ENCODE measurements at places on chromosomes 3 and 15.

DNA sequence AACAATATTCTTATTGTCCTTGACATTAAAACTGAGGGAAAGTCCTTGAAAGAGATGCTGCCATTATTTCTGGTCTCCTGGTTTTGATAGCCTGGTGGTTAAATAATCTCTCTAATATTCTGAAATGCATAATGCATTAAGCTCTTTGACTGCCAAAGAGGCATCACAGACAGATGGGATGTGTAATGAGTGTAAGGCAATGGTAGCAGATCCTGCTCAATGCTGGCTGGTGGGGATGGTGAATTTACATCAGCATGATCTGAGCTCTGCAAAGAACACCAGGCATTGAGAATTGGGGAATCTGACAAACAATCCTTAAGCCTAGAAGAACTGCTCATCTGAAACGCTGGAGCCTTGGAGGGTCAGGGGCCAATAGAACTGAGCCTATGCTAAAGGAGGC lies 528.6 kb upstream of the LMCD1 start:
- H3K4me3 ChIP-seq = no peak overlapping the region
- H3K36me3 ChIP-seq = no peaks in the 10 kb centered on the region
- DNase-seq = no peak
- no peaks in the 10 kb centered on the region for H3K4me1 ChIP-seq

- no peaks in the 10 kb centered on the region for H3K4me1 ChIP-seq
- H3K27ac ChIP-seq = no peak overlapping the region
- no peaks in the 10 kb centered on the region for H3K27me3 ChIP-seq
- H3K36me3 ChIP-seq = no peaks in the 10 kb centered on the region
- H3K4me3 ChIP-seq = no peak overlapping the region
These were observed 1161.4 kb downstream of the IGSF11 start for GRCh38 chr3:117873249-117873600.

- no peak for DNase-seq
- H3K36me3 ChIP-seq = no peaks in the 10 kb centered on the region
- no peak overlapping the region for H3K4me3 ChIP-seq
- no peaks in the 10 kb centered on the region for H3K27me3 ChIP-seq
- H3K4me1 ChIP-seq = no peaks in the 10 kb centered on the region
These were observed 47.2 kb downstream of the TMEM212 start for GRCh38 chr3:171890398-171890797.

DNA sequence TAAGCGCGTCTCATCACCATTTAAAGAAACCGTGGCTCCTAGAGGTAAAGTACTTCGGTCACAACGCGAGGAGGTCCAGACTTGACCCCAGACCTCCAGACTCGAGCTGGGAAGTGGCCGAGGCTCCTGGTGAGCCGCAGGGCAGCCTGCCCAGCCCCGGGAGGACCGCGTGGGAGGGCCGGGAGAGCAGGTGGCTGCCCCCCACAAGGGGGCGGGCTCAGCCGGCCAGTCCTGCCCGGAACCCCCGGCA lies at the start of gene SLC27A2:
Gene SLC27A2 (plus strand): TSS at position 228 of the 250 bp plus-strand sequence. CDS start 232 bp downstream, outside the sequence.
- no peaks in the 10 kb centered on the region for H3K27me3 ChIP-seq
- H3K4me3 ChIP-seq = peak within 1 kb of the TSS; percentile 65
- no peaks in the 10 kb centered on the region for H3K36me3 ChIP-seq
- peak; percentile 84 for DNase-seq
- peaks cover 21% of the 10 kb centered on the region for H3K4me1 ChIP-seq
- H3K27ac ChIP-seq = peak within 1 kb of the TSS; percentile 38

- no peak for DNase-seq
- no peaks in the 10 kb centered on the region for H3K36me3 ChIP-seq
- H3K4me1 ChIP-seq = peaks cover 43% of the 10 kb centered on the region
- no peak overlapping the region for H3K4me3 ChIP-seq
- no peak overlapping the region for H3K27ac ChIP-seq
These were observed 100.8 kb downstream of the CPN2 start for GRCh38 chr3:194250098-194251002.

DNA sequence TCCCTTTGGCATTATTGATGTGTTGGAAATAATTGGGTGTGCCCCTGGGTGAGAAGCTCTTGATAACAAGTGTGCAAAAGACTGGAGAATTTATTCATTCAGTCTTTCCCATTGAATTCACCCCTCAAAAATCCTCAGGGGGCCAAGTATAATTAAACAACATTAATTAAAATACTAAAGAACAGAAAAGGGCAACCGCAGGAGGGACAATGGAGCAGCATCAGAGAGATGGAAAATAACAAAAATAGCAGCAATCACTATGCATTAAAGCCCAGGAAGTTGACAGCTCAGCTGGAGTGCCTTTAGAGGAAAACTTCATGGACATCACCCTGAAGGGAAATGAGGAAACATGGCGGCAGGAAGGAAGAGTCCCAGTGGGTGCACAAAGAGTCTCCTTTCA lies 227.6 kb downstream of the MINAR1 start:
- no peak for DNase-seq
- H3K4me3 ChIP-seq = no peak overlapping the region
- H3K27ac ChIP-seq = no peak overlapping the region
- H3K36me3 ChIP-seq = no peaks in the 10 kb centered on the region
- no peaks in the 10 kb centered on the region for H3K27me3 ChIP-seq
